ENCODE measurements at places on chromosomes 5 and 9. TPM values are rescaled to one million over a fixed set of nuclear protein-coding genes. Genes with fewer than 3 reads are reported as not detected.

DNA sequence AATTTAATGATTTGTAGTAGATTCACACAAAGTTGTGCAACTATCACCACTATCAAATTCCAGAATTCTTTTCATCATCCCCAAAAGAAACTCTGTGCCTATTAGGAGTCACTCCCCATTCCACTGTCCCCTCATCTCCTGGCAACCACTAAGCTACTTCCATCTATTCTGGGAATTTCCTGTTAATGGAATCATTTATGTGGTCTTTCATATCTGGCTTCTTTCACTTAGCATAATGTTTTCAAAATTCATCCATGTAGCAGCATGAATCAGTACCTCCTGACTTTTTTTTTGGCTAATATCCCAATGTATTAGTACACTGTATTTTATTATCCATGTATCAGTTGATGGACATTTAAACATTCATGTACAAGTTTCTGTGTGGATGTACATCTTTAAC lies 157.6 kb downstream of the TTC39B start:
- no peaks in the 10 kb centered on the region for H3K36me3 ChIP-seq
- DNase-seq: no peak
- H3K4me3 ChIP-seq: no peak overlapping the region
- no peak overlapping the region for H3K27ac ChIP-seq
- H3K27me3 ChIP-seq: 0 out of 2 replicates have a peak, but pooled peaks cover 6% of the 10 kb centered on the region
- H3K4me1 ChIP-seq: peaks cover 5% of the 10 kb centered on the region

DNA sequence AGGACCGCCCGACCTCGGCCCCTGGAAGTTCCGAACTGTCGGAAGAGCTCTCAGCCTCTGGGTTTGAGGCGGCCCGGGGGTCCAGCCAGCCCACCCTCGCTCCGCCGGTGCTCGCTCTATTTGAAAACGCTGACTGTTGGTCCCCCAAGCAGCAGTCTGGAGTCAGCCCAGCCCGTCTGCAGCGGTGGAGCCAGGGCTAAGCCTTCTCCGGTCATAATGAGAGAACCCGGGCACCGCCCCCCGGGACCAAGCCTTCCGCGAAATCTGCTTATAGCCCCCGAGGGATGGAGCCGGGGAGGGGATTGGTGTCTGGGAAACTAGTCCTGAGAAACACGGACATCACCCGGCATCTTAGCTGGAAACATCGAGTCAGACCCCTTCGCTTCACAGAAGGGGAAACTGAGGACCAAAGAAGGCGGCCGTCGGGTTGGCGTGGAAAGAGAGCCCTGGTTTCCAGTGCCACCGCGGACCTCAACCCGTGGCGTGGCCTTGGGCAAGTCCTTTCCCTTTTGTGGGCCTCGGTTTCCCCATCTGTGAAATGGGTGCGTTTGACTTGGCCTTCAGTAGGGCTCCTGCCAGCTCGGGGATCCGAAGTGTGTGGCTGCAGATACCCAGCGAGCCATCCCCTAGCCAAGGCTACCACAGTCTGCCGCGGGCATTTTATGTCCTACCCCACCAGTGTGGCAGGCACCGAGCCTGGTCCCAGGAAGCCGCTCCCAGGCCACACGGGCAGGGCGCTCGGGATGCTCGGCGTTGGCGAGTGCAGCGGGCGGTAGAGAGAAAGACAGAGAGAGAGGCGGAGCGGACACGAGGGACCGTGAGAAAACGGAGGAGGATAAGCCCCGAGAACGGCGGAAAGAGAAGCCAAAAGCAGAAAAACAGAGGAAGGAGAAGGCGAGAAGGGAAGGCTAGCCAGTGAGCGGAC lies 857 bp downstream of the ADAM19 start:
- peak overlapping the region; percentile 90 for H3K4me3 ChIP-seq
- peaks cover 27% of the 10 kb centered on the region for H3K4me1 ChIP-seq
- H3K27me3 ChIP-seq: no peaks in the 10 kb centered on the region
- peak overlapping the region; percentile 61 for H3K27ac ChIP-seq
- peak; percentile 80 for DNase-seq

DNA sequence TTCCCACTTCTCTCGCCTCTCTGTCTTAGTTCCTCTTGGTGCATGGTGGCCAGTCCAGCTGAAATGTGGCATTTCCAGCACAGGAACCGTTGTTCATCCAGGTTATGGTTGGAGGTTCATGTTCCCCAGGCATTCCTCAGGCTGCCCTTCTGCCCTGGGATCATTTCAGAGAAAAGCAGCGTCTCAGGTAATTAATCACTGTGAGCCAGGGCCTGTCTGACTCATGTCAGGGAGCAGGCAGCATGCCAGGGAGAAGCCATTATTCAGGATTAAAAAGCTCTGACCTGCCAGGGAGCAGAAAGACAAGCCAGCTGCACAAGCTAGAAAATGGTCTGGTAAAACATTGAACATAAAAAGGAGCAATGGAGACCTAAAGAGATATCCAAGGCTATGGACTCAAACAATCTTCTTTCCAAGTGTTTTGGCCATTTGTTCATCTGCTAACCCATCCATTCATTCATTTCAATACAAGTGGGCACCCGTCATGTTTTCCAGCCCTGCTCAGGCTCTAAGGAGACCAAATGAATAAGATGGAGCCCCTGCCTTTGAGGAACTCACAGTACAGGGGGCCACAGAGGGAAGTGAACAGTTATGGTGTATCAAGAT lies 241.4 kb downstream of the DRD1 start:
- no peaks in the 10 kb centered on the region for H3K4me1 ChIP-seq
- no peaks in the 10 kb centered on the region for H3K36me3 ChIP-seq
- DNase-seq: no peak
- no peaks in the 10 kb centered on the region for H3K27me3 ChIP-seq

- DNase-seq: no peak
- H3K4me3 ChIP-seq: no peak overlapping the region
- H3K4me1 ChIP-seq: no peaks in the 10 kb centered on the region
- no peaks in the 10 kb centered on the region for H3K36me3 ChIP-seq
Observed at GRCh38 chr5:52466113-52466512, 321.6 kb upstream of the ITGA1 start.

GRCh38 chr5:102971676-102972293 lies 148.2 kb downstream of the GIN1 start:
- H3K36me3 ChIP-seq: peaks cover 12% of the 10 kb centered on the region
- peak; percentile 80 for DNase-seq
- H3K27ac ChIP-seq: 0 out of 2 replicates have a peak overlapping the region, but pooled peaks have one; percentile 1
- no peaks in the 10 kb centered on the region for H3K27me3 ChIP-seq

DNA sequence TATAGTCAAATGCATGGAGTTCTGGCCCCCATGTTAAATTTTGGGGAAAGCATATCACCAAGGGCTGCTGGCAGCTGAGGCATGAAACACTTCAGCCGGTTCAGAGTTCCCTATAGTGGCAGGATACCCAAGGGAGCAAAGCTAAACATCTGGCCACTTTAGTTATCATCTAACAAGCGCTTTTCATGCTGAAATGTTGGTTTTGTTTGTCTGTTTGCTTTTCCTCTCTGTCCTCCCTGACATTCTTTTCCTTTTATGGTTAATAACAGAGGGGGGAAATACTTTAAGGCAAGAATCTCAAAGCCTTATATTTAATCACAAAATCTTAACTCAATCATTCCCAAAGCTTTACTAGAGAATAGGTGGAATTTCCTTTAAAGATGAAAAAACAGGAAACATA lies 11.9 kb downstream of the APBA1 start:
- no peak for DNase-seq
- no peak overlapping the region for H3K27ac ChIP-seq
- no peaks in the 10 kb centered on the region for H3K27me3 ChIP-seq
- H3K4me3 ChIP-seq: no peak overlapping the region

GRCh38 chr9:137664676-137665075 lies 45.9 kb downstream of the EHMT1 start:
- no peaks in the 10 kb centered on the region for H3K4me1 ChIP-seq
- no peaks in the 10 kb centered on the region for H3K27me3 ChIP-seq
- H3K36me3 ChIP-seq: no peaks in the 10 kb centered on the region

DNA sequence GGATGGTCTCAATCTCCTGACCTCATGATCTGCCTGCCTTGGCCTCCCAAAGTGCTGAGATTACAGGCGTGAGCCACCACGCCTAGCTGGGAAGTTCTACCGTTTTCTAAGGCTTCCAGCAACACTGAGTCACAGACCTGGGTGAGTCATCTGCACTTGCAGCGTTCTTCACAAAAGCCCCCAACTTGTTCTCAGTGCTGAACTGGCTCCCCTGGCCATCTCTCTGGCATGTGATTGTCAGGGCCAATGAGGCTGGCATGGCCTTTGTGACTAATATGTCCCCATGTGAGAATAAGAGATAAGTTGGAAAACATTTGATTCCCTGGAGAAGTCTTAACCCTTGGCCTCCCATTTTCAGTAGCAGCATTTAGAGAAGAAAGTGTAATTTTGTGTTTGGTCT lies 124.4 kb downstream of the WDR41 start:
- H3K4me3 ChIP-seq: no peak overlapping the region
- H3K27me3 ChIP-seq: no peaks in the 10 kb centered on the region
- H3K36me3 ChIP-seq: no peaks in the 10 kb centered on the region
- H3K4me1 ChIP-seq: no peaks in the 10 kb centered on the region

- H3K27ac ChIP-seq: peak overlapping the region; percentile 99
- H3K4me3 ChIP-seq: peak overlapping the region; percentile 95
- no peaks in the 10 kb centered on the region for H3K27me3 ChIP-seq
- peaks cover 73% of the 10 kb centered on the region for H3K36me3 ChIP-seq
Observed at GRCh38 chr5:151675611-151676313, 11.0 kb downstream of the SPARC start.

DNA sequence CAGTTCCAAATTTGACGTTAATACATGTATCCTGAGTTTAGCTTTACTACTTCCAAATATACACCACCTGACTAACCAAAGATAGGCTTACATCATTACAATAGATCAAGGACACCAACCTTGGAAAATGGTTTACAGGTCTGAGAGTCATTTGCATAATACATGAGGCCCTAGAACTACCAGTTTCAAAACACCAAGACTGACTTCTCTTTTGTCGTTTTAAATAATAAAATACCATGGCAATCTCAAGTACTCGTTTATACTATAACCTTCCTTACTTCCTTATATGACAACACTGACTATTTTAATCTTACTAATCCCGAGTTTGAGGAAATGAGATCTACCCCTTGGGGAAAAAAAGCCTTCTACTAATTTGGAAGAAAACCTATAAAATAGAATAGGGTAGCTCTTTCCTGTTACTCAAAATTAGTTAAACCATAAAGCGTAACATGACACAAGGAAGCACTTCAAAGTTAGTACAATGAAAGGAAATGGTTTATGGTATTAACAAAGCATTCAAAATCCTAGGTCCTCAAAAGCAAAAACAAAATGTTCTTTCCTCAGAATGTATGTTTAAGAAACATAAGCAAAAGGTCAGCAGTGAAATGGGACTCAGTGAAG lies 42.1 kb downstream of the UBQLN1 start:
- no peaks in the 10 kb centered on the region for H3K27me3 ChIP-seq
- H3K36me3 ChIP-seq: peaks cover 59% of the 10 kb centered on the region
- no peak overlapping the region for H3K4me3 ChIP-seq
- no peak for DNase-seq
- H3K4me1 ChIP-seq: no peaks in the 10 kb centered on the region
- no peak overlapping the region for H3K27ac ChIP-seq

DNA sequence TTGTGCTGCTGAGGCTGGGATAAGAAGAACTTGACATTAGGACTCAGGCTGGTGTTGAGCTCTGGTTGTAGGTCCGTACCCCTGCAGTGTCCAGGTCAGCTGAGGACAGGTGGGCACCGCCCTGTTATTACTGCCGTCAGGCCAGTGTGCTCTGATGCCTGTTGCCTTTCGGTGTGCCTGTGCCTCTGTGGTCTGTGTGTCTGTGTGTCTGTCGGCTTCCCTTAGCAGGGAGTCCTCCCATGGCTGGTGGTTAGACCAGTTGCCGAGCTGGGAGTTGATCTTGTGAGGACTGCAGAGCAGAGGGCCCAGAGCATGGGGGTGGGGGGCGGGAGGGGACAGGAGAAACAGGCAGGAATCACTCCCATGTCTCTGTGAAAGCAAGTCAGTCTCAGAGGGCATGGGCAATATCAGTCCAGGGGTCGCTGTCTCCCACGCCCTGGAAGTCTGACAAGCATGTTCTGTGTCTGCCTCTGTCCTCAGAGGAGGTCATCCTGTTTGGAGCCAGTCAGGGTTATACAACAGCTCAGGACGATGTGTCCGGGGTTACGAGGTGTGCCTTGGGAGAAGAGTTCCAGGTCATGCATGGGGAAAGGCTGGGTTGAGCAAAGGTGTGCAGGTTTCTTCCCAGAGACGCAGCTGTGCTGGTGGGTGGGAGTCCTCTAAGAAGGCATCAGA lies 67.3 kb upstream of the GARNL3 start:
- DNase-seq: no peak
- no peaks in the 10 kb centered on the region for H3K36me3 ChIP-seq
- H3K4me1 ChIP-seq: no peaks in the 10 kb centered on the region
- H3K4me3 ChIP-seq: no peak overlapping the region
- H3K27ac ChIP-seq: no peak overlapping the region
- H3K27me3 ChIP-seq: no peaks in the 10 kb centered on the region

DNA sequence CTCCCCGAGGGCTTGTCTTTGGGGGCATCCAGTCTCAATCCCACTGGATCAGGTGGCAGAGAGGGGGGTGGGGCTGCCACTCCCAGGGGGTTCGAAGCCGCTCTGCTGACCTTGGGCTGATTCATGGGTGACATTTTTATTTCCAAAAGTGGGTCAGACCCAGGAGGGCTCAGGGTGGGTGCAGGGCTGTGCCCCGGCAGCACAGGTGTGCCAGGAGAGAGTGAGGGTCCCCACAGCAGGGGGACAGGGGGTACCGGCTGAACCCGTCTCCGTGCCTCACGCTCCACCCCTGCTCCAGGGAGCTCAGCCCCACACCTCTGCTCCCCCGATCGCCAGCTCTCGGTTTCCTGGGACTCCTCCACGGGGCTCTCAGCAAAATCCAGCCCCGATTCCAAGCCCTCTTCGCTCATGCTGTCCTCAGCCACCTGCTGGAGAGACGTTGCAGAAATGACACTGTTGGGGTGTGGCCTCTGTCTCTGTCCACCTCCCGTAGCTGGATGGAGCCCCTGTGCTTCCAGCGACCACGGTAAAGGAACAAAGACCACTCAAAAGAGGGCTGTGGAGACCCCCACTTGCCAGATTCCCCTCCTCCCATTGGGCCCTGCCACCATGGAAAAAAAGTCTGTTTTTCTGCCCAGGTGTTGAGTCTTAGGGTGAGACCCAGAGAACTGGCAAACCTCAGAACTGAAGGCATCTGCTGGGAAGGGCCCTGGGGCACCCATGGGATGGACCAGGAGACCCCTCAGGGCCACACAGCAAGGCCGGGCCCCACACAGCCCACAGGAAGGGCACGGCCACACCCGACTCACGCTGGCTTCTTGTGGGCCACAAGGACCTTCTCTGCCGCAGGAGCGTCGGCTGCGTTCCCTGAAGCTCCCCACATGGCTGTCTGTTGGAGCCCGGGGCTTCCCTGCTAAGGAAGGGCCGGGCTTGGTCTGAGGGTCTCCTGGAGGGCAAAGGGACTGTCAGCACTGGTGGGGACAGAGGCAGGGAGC lies 10.6 kb upstream of the QSOX2 start:
- H3K27me3 ChIP-seq: no peaks in the 10 kb centered on the region
- no peak for DNase-seq
- no peak overlapping the region for H3K27ac ChIP-seq
- H3K4me1 ChIP-seq: 0 out of 2 replicates have a peak, but pooled peaks cover 4% of the 10 kb centered on the region
- no peaks in the 10 kb centered on the region for H3K36me3 ChIP-seq
- no peak overlapping the region for H3K4me3 ChIP-seq

- H3K4me3 ChIP-seq: no peak overlapping the region
- no peaks in the 10 kb centered on the region for H3K36me3 ChIP-seq
- H3K27me3 ChIP-seq: no peaks in the 10 kb centered on the region
- DNase-seq: peak; percentile 71
Observed at GRCh38 chr5:179258922-179259730, 86.1 kb downstream of the ADAMTS2 start.

Gene GPR151
- total RNA-seq: not detected

Gene FGFR4
- not detected for total RNA-seq

Gene PCDHGA11
- total RNA-seq: 21.7 TPM

Gene TPM2
- 1,625 TPM for total RNA-seq

Gene BTNL9
- not detected for total RNA-seq

All from GM23248 (cell line).